ENCODE measurements at places on chromosomes 6 and 20. TPM values are rescaled to one million over a fixed set of nuclear protein-coding genes. Genes with fewer than 3 reads are reported as not detected.
A peak's percentile ranks its signal among the peaks of the same experiment; 100 is the strongest.

DNA sequence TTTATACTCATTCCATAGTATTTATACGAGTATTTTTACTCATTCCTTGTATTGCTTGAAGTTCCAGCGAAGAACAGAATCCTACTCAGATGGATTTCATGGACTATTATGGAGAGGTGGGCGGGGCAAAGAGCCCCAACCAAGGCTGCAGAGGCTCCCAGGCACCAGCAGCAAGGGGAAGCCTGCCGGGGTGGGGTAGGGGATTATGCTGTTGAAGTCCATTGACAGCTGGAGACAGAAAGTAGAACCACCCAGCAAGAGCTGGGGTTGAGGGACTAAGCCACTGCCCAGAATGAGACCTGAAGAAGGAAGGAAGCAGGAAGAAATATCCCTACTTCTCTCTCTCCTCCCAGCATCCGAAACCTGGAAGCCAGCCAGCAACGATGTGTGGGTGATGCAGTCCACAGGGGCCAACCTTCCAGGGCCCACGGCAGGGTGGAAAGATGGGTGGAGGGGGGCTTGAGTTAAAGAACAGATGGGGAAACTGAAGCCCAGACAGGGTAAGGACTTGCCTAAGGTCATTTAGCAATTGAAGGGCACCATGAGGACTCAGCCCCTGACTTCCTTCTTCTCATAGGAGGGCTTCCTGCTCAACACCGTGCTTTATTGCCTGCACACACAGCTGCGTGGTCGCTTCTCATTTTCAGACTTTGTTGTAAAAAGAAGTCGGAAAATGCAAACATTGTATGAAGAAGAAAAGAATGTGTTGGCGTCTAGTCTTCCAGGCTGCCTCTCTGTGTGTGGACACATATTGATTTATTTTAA is 18.3 kb upstream of the GTSF1L start:
- no peak for DNase-seq

The RAET1E gene
- not detected for total RNA-seq

The OPRM1 gene
- total RNA-seq = not detected

DNA sequence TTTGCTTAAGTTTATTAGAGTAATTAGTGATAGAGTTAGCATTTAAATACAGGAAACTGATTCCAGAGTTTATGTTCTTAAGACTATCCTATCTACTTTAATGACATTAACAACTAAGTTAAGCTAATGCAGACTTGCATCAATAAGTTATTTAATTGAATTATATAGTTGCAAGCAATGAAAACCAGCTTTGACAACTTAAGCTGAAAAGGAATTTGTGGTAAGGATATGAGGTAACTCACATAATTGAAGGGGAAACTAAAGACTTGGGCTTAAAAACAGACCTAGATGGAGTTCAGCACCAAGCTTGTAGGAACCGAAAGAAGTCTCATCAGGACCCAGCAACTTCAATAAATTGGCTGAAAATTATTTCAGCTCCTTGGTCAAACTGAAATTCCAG is 222.3 kb downstream of the IBTK start:
- no peak for DNase-seq

DNA sequence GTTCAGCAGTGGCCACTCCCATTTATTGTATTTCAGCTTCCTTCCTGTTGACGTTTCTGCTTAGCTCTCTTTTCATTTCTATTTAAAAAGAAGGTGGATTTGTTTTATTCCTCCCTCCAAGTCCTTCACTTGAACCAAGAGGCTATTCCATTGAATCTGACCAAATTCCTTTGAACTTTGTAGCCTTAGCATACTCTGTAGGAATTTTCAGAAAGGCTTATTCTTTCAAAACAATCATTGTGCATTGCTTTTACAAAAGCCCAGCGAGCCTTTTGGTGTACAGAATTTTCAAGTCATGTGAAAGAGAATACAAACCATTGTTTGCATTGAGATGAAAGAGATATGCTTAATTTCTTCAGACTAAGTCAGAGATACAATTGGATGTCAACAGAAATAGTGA is 151.0 kb upstream of the INSM1 start:
- no peak for DNase-seq

The COL21A1 gene
- total RNA-seq = not detected

The VSTM2L gene
- not detected for total RNA-seq

- DNase-seq = peak; percentile 51
Measured at GRCh38 chr20:50242863-50243609, 52.4 kb downstream of the CEBPB start.

The SNX9 gene
- 26.4 TPM for total RNA-seq

The ULBP3 gene
- 9.4 TPM for total RNA-seq

- no peak for DNase-seq
Measured at GRCh38 chr6:144145541-144145940, 4.8 kb upstream of the STX11 start.

The MRAP2 gene
- 0.09 TPM for total RNA-seq

DNA sequence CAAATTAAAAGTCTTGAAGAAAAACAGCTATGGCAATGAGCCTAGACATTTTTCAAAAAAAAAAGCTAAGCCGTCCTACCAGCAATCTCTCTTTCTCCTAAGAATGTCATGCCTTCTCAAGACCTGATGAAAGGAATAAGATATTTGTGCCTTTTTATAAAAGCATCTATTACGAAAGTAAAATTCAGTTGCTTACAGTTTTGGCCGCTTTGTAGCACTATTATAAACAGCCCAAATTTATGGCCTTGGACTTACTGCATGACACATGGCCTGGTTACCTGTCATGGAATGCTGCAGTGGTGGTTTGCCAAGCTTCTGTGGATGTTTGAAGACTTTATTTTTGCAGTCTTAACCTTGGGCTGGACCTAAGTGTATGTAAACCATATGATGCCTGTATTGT is 22.2 kb upstream of the VAPB start:
- DNase-seq = no peak

DNA sequence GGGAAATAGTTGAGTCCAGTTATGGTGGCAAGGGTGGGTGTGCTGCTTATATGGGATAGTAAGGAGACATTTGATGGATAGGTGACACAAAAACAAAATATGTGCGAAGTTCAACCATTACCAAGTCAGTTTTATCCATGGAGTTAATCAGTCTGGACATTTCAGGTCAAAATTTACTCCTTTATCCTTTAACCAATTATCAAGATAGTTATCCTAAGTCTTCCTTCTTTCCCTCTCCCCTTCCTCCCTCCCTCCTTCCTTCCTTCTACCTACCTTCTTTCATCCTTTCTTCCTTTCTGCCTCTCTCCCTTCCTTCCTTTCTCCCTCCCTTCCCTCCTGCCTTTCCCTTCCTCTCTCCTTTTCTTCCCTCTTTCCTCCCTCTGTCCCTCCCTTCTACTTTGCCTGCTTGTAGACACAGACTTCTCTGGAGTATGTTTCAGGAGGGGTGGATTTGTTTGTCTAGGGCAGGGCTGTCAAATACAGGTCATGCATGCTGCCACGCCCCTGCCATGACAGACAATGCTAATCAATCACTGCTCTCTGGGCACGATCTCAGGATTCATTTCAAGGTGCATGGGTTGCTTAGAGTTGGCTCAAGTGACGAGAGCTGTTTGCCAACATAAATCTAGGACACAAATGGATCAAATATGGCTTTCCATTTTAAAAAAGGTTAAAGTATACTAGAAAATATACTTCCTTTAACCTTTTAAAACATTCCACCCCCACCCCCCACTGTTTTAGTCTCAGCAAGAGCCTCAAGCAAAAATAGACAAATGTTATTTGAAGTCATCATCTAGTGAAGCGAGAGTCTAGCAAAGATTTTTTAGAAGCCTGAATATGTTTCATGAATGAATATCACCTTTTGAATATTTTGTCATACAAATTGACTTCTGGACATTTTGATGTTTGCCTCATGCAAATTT is 281.6 kb upstream of the CITED2 start:
- peak; percentile 55 for DNase-seq

DNA sequence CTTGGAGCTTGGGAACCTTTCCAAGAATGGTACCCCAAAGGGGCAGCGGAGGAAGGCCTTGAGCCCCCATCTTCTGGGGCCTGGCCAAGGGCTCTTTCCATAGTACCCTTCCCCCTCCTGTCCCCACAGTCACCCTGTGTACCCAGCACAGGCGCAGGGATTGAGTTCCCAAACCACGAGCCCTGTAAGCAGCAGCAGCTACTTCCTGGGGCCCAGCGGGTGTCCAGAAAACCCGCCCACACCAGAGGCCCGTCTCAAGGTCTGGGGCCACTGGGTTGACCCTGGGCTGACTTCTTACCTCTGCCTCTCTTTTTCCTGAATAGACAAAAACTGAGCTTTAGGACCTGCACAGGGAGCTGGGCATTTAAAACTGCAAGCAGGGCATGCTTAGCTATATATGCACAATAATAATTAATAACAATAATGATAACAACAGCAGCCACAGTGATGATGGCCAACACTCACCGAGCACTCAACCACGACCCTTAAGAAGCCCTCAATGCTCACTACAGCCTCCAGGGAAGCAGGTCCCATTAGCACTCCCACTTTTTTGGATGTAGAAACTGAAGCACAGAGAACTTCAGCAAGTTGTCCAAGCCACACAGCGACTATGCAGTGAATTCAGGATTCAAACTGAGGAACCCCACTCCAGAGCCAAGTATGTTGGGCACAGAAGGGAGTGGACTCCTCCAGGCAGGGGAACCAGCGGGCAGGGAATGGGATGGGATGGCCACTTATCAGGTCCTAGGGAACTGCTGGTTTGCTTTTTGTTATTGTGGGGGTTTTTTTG is 14.5 kb downstream of the NOL4L start:
- no peak for DNase-seq

The CCNC gene
- total RNA-seq = 116 TPM

- no peak for DNase-seq
Measured at GRCh38 chr6:34970488-34970887, 81.4 kb downstream of the ANKS1A start.

DNA sequence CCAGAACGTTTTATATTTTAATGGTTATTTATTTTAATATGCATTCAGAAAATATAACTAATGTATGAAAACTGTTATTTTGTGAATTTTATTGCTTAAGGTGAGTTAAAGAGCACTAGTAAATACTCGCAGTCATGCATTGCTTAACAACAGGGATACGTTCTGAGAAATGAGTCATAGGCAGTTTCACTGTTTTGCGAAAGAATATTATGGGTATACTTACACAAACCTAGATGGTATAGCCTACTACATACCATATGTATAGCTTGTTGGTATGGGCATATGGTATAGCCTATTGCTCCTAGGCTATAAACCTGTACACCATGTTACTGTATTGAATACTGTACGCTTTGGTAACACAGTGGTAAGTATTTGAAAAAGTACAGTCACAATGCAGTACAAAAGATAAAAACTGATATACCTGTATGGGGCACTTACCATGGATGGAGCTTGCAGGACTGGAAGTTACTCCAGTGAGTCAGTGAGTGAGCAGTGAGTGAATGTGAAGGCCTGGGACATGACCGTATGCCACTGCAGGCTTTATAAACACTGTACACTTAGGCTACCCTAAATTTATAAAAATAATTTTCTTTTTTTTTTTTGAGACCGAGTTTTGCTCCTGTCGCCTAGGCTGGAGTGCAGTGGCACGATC is 38.5 kb downstream of the ARFGEF2 start:
- DNase-seq = no peak

The ACOT8 gene
- 43.3 TPM for total RNA-seq

GRCh38 chr20:57582432-57583288 is 21.8 kb downstream of the PCK1 start:
- no peak for DNase-seq

The CASS4 gene
- not detected for total RNA-seq

DNA sequence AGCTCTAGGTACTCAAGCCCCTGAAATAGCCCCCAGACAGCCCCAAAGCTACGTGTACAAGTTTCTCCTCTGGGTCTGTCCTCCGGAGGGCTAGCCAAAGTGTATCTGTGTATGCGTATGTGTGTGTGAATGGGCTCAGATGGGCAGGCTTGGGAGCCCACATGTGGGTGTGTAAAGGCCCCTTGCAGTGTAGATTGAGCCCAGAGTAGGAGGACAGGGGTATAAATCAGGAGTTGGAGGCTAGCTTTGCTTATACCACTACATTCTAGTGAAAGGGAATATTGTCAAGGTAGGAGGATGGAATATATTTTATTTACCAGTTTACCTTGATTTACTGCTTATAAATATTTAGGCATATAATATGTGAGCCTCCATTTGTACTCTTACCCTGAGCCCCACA is 9.0 kb upstream of the MAP3K7 start:
- no peak for DNase-seq

GRCh38 chr6:38095054-38095453 is 275.5 kb downstream of the ZFAND3 start:
- no peak for DNase-seq

GRCh38 chr6:79801362-79801761 is 146.0 kb downstream of the ELOVL4 start:
- DNase-seq = no peak

- DNase-seq = no peak
Measured at GRCh38 chr6:153104220-153104619, 26.9 kb downstream of the RGS17 start.

The GPLD1 gene
- 1.3 TPM for total RNA-seq

DNA sequence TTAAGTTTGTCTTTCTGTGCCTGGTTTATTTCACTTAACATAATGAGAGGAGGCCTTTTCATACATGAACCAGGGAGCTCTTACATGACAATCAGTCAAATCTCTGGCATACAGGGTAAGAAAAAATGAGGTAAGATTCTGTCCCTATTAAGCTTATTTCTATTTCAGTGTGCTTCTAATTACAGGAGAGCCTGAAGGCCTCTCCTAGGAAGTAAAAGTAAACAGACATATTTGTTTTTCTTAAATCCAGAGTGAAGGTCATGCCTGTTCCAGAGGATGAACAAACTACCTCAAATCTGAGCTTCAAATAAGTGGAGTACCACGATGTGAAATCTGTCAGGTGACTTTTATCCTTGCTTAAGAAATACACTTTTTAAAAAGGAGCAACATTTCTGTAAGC is 72.6 kb downstream of the POPDC3 start:
- DNase-seq = no peak

The GINS1 gene
- 17.1 TPM for total RNA-seq

DNA sequence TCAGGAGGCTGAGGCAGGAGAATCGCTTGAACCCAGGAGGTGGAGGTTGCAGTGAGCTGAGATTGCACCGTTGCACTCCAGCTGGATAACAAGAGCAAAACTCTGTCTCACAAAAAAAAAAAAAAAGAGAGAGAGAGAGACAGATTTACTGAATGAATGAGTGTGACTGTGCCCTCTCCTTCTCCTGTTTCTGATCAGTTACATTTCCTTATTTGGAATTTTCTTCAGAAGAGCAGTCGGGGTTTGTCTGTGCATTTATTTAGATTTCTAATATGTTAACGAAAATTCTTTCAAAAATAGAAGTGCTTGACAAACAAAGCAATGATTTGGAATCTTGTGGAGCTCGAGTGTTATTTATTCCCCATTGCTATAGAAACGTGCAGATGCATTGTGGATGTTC is 6.4 kb upstream of the LRRN4 start:
- no peak for DNase-seq

DNA sequence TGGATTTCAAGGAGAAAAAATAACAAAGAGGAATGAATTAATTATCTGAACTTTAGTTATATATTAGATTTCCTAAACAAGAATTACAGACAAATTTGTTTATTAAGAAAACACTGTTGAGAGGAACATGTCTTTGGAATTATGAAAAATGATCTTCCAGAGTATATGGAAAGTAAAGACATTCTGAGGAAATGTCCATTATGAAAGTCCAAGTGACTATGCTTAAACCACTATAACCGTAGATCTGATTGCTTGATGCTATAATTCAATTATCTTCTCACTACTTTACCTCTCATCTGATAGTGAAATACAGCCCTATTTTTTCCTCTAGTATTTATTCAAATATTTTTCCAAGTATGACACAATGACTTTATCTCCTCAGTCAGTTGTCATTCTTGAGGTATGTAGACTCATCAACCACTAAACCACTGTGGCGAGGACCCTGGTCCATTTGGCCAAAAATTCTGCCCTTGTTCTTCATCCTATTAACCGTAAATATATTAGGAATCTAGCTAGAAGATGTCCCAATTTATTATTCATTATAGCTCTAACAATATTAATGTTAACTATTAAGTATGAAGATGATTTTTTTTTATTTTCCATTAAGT is 37.3 kb upstream of the AHI1 start:
- no peak for DNase-seq

All from Caki2 (cell line).